ENCODE measurements at places on chromosomes 1 and 21. TPM values are rescaled to one million over a fixed set of nuclear protein-coding genes. Genes with fewer than 3 reads are reported as not detected.

DNA sequence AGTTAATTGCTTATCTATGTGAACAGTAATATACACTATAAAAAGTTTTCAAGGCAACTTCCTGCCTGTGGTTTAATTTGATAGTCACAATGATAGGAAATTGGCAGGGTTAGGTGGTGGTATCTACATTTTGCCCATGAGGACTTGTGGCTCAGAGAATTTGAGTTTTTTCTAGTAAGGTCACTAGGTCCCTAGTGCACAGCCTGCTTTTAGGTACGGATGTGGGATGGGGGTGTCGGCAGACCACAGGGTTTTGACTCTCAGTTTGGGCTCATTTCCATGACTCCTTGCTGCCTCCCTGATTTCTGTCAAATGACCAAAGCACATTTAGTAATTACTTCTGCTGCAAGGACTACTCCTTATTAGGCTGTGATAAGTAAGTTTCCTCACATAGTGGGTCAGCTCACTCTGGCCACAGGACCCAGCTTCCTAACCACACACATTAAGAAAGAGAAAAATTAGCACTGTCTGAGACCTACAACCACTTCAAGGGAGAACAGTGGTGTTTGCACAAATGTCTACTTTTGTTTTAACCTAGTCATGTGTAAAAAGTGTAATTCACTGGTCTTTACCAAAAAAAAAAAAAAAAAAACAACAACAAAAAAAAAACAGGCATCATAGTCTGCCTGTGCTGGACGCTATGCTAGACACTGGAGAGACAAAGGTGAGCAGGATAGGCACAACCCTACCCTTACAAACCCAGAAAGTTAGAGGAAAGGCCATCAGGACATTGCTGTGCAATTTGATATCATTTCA is 43.7 kb downstream of the MRPL39 start:
- no peak for DNase-seq

- DNase-seq = peak; percentile 19
These were observed 11.5 kb downstream of the YBEY start for GRCh38 chr21:46297338-46298271.

DNA sequence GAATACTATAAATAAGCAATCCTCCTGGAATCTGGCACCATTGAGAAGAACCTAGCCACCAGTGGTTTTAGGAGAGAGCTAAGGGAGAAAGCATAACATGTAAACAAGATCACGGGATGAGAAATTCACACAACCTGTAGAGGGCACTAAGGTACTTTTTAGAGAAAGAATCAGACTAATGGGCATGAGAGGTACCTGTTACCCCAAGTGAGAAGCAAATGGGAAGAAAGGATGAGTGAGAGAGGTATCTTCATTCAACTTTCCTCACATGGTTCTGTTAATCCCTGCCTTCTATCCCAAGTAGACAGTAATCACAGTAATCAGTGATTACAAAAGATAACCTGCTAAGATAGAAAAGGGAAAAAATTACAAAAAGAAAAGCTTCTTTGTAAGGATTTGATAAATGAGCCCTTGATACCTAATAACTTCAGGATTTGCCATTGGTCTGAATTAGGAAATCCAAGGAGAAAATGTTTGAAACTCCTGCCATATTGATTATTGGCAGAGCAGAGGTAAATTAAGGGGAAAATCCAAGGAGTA is 251.1 kb upstream of the ADGRL2 start:
- DNase-seq = no peak

DNA sequence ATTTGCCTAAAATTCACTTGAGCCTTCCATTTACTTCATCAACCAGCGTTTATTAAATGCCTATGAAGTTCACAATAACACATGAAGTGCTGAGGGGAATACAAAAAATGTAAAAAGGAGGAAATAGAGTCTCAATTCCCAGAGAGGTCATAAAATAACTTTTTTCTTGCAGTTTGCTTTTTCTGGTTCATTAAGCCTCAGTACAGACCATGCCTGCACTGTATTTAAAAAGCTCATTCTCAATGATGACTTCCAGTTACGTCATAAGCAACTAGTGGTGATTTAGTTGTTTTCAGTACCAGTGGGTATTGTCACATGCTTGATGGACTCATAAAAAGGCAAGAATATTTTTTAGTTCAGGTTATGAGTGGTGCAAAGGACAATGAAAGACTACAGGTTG is 160.1 kb upstream of the UBE2U start:
- no peak for DNase-seq

GRCh38 chr1:74737333-74737732 is 4.4 kb downstream of the TYW3 start:
- no peak for DNase-seq

DNA sequence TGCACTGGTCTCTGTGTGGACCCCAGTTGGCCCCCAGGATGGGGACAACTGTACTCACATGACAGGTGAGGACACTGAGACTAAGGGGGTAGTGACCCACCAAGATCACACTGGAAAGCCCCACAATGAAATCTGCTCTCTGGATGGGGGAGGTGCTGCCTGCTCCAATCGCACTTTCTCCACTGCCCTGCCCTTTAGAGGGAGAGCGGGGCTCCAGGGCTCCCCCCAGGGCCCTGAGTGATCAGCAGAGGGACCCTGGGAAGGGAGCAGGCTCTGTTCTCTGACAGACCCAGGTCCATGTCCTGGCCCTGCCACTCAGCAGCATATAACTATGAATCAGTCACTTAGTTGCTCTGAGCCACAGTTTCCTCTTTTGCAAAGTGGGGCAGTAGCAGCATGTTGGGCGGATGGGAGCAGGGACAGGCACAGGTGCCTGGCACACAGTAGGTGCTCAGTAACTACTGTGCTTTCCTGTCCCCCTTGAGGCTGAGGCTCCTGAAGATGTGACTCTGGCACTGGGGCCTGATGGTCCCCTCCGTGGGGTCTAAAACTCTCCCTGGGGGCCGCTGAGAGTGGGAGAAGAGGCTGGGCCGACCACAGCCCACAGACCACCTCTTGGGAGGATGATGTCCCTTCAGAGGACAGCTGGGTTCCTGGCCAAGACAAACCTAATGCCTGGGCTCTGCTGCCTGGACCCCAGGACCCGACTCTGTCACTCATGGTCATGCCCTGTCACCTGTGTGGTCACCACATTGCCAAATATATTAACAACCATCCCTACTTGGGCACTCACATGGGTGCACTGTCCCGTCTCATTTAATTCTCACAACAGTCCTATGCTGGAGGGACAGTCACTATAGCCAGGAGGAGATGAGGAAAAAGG is 222.7 kb downstream of the PTPRU start:
- DNase-seq = no peak

DNA sequence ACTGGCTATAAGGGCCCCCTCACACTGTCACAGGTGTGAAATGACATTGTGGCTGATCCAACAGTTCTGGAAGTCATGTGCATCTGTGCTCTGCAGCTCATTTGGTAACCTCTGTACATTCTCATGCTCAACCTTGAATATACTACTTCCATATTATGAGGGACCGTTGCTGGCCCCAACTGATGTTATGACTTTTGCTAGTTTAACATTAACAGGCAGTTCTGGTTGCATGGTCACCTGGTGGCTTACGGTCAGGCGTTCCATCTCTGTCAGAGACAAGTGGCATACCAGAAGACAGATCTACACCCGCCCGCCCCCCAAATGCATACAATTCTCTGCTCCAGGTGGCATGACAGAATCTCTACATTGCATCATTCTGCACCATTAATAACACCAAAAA is 6.0 kb upstream of the DIP2A start:
- DNase-seq = no peak

DNA sequence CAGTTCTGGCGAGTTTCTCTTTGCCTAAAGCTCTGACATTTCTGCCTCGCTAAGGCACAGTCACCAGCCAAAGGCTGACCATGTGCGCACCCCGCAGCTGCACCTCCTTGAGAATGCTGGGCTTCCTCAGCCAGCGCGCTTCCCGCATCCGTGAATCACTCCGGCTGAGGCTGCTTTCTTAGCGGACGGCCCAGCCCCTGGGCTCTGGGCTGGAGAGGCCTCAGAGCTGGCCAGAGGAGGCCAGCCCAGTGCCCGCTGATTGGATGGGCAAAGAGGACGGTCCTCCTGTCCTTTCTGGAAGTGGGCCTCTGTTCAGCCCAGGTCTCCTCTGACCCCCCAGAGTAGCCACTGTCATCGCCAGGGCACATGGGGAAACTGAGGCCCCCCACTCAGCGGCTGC is 56.1 kb downstream of the PRDM16 start:
- DNase-seq = peak; percentile 49

The PRELP gene
- total RNA-seq = 4.4 TPM

The FAM177B gene
- 0.40 TPM for total RNA-seq

The CDC42SE1 gene
- total RNA-seq = 59.0 TPM

The CFAP107 gene
- 0.69 TPM for total RNA-seq

The RXFP4 gene
- not detected for total RNA-seq

The MAD2L2 gene
- 27.3 TPM for total RNA-seq
